ENCODE measurements at places on chromosomes 4 and X.

DNA sequence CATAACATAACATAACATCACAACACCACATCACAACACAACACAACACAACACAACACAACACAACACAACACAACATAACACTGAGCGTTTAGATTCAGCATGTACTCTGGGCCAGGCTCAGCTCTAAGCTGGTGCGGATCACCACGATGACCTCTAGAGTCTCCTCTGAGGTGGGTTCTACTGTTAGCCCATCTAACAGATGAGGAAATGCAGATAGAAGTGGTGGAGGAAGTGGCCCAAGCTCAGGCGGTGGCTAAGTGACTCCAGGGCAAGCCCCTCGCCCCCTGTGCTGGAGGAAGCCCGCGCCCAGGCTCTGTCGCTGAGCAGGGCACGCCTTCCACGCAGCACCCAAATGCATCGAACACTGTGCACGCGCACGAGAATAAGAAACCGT is 45.3 kb upstream of the CDKN2AIP start:
- no peak for DNase-seq

- no peak for DNase-seq
These were observed 181.3 kb downstream of the SOWAHB start for GRCh38 chr4:76716658-76717057.

DNA sequence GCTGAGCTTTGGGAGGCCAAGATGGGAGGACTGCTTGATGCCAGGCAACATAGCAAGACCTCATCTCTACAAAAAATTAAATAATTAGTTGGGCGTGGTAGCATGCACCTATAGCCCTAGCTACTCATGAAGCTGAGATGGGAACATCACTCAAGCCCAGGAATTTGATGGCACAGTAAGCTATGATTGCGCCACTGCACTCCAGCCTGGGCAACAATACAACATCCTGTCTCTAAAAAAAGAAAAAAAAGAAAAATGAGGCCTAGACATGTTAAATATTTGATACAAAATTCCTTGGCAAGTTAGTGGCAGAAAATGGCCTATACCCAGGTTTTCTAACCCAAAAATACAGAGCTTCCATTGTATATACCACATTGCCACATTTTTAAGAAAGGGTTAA is 88.1 kb upstream of the MAB21L2 start:
- DNase-seq, result no peak

GRCh38 chr4:184798504-184798903 is 27.3 kb downstream of the ACSL1 start:
- no peak for DNase-seq

GRCh38 chrX:45449982-45450381 is 249.3 kb upstream of the DIPK2B start:
- no peak for DNase-seq

GRCh38 chr4:177489471-177490246 is 47.4 kb upstream of the AGA start:
- no peak for DNase-seq

DNA sequence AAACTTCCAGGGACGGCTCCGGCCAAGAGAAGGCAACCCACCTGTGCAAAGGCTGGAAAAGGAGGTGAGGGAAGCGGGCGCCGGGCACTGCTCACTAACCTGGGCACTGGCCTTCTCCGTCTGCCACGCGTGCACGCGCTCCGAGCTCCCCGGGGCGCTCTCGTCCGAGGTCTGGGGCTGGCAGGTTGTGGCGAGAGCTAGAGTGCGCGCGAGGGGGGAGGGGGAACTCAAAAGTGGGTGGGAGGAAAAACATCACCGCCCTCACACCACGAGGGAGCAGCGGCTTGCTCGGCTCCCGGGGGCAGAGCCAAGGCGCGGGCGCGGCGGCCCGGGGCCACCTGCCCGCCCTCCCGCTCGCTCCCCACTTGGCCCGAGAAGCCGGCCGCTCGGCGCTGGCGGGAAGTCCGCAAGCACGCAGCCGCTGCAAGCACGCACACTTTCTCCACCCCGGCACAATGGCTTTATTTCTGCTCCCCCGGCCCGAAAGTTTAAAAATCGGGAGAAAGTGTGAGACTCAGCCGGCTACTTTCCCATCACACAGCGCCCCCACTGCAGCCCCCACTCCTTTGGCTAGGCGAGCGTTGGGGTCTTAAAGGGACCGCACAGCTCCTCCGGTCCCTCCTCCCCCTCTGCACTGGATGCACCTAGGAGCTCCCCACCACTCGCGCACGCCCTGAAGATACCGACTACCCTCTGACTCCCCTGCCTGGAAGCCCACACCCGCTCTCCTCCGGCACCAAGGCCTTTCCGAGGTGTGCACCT is at the start of gene CHRDL1:
Gene CHRDL1, minus strand, starts transcription at position 173 of the 762 bp plus-strand sequence. CDS start 3,636 bp downstream, outside the sequence.
- peak; percentile 7 for DNase-seq

DNA sequence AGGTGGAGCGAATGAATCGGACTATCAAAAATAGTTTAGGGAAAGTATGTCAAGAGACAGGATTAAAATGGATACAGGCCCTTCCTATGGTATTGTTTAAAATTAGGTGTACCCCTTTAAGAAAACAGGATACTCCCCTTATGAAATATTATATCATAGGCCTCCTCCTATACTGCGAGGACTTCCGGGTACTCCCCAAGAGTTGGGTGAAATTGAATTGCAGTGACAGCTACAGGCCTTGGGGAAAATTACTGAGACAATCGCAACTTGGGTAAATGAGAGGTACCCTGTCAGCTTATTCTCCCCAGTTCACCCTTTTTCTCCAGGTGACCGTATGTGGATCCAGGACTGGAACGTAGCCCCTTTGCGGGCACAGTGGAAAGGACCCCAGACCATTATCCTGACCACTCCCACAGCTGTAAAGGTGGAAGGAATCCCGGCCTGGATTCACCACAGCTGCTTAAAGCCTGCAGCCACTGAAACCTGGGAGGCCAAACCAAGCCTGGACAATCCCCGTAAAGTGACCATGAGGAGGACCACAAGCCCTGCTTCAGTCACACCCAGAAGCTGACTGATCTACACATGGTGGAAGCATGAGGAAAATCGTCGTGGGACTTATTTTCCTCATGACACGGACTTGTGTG is 1138.1 kb downstream of the ARAP2 start:
- no peak for DNase-seq

DNA sequence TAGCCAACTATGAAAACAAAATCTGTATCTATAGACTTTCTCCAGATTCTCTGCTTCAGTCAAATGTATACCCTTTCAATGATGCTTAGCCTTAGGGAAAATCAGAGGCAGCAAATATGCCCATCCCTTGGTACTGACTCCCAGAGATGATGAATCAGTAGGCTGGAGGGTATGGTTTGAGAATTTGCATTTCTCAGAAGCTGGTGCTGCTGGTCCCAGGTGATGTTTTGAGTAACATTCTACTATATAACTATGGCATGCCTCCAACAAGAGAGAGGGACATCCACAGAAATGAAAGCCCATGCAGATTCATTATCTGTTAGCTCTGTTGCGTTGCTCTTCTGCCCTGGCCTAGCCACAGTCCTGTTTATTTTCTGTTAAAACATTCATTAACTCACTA is 13.6 kb downstream of the TNIP3 start:
- no peak for DNase-seq

- DNase-seq, result peak; percentile 79
These were observed 87.8 kb upstream of the GUCY1A1 start for GRCh38 chr4:155578726-155579370.

DNA sequence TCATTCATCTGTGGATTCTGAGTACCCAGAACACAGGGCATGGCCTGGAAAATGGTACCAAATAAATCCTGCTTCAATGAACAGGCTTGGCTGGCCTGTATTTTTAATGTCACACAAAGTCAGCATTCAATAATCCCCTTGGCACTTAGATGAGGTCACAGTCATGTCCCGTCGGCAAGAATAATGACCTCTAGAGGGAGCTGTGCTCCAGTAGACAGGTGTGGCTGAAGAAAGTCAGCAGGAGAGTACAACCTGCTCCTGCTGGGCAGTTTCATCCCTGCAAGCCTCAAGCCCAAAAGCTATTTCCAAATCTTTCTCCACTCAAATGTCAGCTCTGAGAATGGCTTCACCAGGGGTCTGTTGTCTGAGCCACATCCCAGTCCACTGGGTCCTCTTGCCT is 404.0 kb upstream of the F9 start:
- peak; percentile 60 for DNase-seq

- no peak for DNase-seq
These were observed 214.0 kb upstream of the NHS start for GRCh38 chrX:17160975-17161374.

DNA sequence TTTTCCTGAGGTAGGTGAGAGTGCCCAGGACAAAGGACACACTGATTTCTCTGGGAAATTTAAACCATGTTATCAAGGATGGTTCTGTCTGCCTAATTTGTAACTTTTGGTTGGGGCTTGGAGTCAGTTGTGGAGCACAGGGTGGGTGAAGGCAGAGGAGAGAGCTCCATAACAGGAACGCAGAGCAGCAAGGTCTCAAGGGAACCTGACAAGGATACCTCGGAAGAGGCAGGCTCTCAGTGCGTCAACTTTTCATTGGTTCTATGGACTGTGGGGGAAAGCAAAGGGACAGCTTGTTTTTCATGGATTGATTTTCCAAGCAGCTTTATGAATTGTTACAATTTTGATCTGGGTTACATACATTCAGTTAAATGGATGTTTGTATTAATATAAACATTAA is 110.4 kb downstream of the SLIT2 start:
- DNase-seq, result no peak

DNA sequence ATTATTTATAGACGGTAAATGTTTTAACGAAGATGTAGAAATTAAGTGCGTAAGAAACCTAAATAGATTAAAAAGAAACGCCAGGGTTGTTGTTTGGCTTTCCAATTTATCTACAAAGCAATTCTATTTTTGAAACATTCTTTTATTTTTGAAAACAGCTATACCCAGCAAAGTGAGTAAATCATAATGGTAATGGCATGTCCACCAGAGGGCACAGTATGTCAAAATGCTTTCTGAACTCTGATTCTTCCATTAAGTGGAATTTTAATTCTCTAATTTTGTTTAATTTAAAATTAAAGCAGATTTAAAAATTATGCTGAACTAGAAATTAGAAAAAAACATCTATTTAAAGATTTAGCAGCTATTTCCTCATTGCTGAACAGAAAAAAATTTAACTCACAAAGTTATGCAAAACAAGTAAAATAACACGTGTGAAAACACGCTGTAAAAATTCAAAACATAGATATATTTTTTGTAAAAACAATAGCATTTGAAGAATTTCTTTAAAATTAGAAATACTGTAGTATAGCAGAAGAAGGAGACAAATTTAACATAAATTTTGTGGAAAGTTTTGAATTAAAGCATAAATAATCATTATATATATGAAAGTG is 26.5 kb downstream of the RASSF6 start:
- no peak for DNase-seq

- DNase-seq, result no peak
These were observed 63.0 kb downstream of the TMEM154 start for GRCh38 chr4:152616804-152617203.

DNA sequence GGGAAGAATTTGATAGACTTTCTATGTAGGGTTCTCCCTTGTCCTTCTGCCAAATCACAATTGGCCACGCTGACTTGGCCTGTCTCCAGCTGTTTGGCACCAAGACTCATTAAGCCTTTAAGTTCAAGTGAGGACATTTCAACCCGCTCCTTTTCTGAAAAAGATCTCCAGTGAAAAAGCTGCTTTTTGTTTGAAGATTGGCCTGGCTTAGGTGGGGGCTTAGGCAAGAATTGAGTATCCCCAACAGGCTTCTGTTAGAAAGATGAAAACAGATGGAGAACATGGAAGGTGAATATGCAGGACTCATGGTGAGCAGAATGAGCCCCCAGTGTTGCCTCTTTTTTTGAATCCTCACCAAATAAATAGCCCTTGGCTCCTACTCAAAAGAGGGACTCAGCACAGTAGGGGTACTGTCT is 28.5 kb upstream of the LIMCH1 start:
- peak; percentile 30 for DNase-seq

DNA sequence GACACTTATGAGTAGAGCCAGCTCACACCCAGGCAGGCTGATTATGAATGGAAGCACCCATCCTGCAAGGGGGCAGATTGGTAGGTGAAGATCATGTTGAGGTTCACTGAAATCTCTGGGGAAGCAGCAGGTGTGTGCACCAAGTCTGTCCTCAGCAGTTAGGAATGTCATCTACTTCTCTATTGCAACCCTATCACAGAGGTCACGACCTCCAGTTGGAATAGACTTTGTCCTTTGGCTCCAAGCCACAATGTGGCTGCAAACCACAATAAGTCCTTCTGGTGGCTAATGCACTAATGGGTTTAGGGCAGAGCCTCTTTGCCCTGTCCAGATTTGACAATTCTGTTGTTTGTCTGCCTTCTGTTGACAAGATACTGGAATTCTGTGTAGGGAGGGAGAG is 1056.7 kb downstream of the PCDH19 start:
- DNase-seq, result no peak

GRCh38 chr4:37981844-37982720 is 21.9 kb downstream of the PTTG2 start:
- DNase-seq, result no peak

DNA sequence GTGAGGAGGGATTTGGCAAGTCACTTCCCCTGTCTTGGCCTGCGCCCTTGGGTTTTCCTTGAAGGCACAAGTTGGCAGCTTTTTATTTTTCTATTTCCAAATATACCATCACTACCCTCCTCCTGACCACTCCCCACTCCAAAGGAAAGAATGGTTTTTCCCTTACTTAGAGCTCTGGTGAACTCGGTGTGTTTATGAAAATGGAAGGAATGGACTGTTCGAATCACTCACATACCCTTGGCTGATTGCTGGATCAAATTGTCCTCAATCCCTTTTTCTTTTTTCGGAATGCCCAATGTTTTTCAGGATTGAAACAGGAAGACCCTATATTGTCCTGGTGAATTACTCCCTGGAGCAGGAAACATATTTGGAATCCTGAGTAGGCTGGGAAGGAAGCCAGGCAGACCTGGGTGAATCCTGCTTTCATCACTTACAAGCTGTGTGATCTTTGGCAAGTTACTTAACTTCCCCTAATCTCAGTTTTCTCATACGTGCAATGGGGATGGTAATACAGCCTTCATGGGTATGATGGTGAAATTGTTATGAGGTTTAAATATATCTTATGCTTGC is 70.7 kb downstream of the RTL5 start:
- DNase-seq, result no peak

DNA sequence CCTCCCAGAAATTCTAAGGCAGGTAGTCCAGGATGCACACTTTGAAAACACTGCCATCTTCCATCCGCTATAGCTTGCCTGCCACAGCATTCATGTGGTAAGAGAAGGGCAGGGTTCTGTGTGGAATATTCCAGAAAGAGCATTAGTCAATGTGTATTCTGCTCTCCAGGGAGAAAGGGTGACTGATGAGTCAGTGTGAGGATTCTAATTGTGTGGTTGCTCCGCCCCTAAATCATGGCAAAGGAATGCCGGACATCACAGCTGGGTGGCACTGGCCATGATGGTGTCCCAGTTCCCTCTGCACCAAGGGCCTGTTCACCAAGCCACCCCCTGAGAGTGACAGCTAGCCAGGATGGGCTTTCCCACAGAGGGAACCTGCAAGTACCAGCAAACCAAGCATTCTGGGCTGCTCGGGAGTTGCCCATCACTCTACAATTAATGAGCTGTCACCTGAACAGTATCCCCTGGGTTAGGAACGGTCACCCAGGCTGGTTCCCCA is 9.5 kb downstream of the IDS start:
- DNase-seq, result peak; percentile 77

GRCh38 chr4:2301806-2302205 is 39.9 kb upstream of the MXD4 start:
- DNase-seq, result no peak

- peak; percentile 16 for DNase-seq
These were observed 9.4 kb downstream of the FHIP1A start for GRCh38 chr4:151418385-151418784.
